Activated T-helper 1 cell treated with anti-CD3 and anti-CD28 coated beads, Interleukin-2, amount 50 U/mL, for 16 hours (primary cell): ENCODE measurements at places on chromosomes 4 and X.

- DNase-seq = no peak
Measured at GRCh38 chrX:25020391-25020904, 4.7 kb upstream of the ARX start.

GRCh38 chrX:140836874-140837273 lies 127.3 kb downstream of the LINC00632 start:
- no peak for DNase-seq

- no peak for DNase-seq
Measured at GRCh38 chr4:141215030-141215429, 5.7 kb upstream of the ZNF330 start.

- DNase-seq = no peak
Measured at GRCh38 chr4:73585345-73585744, 34.9 kb downstream of the RASSF6 start.

GRCh38 chr4:116118221-116118620 lies 967.2 kb downstream of the TRAM1L1 start:
- no peak for DNase-seq

DNA sequence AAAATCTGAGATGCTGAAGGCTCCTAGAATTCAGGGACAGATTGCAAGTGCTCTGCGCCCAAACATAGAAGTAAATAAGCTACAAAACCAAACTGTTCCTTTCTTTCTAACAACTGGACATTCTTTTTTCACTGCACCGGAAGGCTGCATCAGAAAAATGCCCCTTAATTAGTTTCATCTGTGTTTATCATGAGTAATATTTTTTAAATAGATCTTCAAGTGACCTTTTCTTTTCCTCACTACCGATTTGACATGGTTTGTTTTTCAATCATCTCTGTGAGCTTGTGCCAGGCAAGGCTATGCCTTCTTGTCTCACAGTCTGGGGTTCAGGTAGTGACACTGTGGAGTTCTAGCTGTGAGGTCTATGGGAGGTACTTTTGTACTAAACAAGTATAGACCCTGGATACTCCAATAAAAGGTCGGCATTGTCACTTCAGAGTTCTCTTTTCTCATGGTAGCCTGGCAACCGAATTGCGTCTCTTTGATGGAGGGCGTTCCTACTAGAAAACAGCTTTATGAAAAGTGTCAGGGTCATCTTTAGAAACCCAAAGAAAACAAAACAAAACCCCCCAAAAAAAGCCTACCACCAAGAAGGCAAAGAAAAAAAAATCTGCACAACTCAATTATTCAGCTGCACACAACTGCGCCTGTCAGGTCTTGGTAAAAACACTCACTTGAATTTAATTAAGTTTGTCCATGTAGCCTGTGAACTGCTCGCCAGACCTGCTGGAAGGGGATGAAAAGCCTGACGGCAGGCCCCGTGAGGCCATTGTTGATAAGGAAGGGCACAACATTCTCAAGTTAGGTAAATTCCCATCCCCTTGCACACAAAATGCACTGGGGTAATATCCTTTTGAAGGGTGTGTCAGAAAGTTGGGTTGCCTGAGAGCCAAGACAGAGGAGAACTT lies 22.8 kb upstream of the ADAMTS3 start:
- no peak for DNase-seq
